ENCODE measurements at places on chromosomes 1 and 21. TPM values are rescaled to one million over a fixed set of nuclear protein-coding genes. Genes with fewer than 3 reads are reported as not detected.

GRCh38 chr1:212712451-212713303 is 13.0 kb upstream of the BATF3 start:
- DNase-seq = no peak

- no peak for DNase-seq
Observed at GRCh38 chr21:33377221-33377920, 25.8 kb upstream of the IFNGR2 start.

GRCh38 chr1:17798011-17798410 is 42.9 kb downstream of the ACTL8 start:
- DNase-seq = no peak

DNA sequence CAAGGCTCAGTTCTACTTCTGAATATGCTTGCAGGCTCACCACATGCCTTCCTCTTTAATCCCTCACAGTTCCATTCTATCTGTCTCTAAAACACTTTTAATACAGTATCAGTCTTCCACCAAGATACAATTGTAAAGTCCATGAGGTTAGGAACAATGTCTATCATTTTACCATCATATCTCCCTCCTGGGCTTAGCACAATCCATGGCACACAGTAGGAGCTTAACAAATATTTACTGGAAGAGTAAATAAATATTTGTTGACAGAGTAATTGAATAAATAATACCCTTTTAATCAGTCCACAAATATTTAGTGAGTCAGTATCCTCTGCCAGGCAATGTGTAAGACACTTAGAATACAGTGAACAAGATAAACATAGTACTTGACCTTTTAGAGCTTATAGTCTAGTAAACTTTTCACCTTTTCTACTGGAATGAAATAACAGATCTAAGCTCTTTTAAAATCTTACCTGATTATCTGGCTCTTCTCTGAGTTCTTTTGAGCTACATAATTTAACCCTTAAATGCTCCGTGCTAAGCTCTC is 12.7 kb upstream of the GADD45A start:
- DNase-seq = no peak

DNA sequence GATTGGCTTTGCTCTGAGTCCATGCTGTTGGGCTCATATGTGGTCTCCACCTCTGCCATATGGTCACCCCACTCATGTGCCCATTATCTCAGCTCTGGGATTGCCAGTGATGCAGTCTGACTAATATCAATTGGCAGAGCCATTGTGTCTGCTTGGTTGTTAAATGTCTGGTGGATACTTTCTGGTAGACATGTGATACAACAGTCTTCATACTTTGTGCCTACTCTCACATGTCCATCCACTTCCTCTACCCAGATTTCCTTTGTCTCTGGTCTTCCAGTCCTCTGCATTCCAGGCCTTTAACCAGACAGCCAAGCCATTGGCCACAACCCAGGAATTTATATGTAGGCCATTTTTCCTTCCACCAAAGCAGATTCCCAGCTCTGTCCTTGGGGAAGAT is 30.8 kb upstream of the DIPK1A start:
- no peak for DNase-seq

DNA sequence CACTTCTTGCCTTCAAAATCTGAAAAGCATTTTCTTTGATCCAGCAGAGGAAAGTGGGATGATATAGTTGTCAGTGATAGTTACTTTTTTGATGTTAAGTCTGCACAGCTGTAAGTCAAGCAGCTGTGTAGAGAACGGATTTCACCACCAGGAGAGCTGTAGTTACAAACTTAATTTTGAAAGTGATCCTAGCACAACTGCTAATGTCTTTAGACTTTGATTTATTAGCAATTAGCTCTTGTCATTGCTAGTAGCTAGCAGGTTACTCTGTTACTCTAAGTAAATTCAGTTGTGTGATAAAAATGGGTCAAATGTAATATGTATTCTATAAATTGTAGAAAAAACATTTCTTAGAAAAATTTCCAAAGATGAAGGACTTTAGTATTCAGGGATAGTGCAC is 46.0 kb downstream of the ALG6 start:
- DNase-seq = no peak

GRCh38 chr1:228094432-228095016 is 8.6 kb downstream of the C1orf35 start:
- DNase-seq = no peak

- DNase-seq = peak; percentile 46
Observed at GRCh38 chr1:221302810-221303209, 423.6 kb downstream of the HLX start.

- DNase-seq = no peak
Observed at GRCh38 chr1:183033205-183033604, 10.0 kb downstream of the LAMC1 start.

DNA sequence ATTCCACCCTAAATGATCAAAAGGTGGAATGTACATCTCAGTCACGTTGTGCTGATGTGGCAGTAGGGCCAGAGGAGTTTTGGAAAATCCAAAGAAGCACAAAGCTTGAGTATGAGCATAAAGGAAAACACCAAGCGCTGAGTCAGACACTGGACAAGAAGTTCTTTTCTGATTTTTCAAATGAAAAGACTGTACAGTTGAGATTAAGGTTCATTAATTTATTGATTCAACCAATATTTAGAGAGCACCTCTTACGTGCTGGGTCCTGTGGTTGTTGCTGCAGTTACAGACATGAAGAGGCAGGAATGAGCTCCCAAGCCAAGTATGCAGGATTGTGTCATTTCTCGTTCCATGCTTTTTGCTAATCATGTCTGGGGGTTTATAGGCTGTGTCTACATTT is 28.9 kb upstream of the APP start:
- peak; percentile 65 for DNase-seq

DNA sequence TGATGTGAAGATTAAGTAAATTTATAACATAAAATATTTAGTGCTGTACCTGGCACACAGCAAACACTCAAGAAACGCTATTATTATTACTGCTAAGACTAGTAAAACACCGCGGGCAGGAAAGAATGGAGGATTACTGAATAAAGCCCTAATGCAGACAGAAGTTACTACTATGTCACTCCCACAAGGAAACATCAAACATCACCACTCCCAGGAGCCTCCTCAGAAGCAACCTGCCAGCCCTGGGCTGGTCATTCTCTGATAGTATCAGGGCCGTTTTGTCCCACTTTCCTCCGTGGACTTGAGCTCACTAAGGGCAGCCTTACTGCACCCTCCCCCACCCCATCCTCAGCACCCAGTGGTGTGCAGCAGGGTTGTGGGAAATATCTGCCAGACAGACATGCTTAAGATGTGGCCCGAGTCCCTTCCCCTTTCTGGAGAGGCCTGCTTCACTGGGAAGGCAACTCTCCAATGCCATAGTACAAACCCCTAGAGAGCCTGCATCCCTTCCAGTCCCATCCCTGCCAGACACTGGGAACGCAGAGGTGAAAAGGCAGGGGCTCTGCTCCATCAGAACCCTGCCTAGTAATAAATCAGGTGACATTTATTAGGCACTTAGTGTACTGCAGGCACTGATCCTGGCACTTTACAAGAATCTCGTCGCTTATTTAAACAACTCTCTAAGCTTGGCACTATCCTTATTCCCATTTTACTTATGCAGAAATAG is 41.7 kb upstream of the ECE1 start:
- peak; percentile 65 for DNase-seq

GRCh38 chr1:229318056-229318455 is 24.8 kb downstream of the CCSAP start:
- DNase-seq = no peak

GRCh38 chr1:235821361-235821981 is 45.2 kb downstream of the LYST start:
- DNase-seq = peak; percentile 31

GRCh38 chr1:228777236-228777635 is 42.0 kb downstream of the RHOU start:
- no peak for DNase-seq

DNA sequence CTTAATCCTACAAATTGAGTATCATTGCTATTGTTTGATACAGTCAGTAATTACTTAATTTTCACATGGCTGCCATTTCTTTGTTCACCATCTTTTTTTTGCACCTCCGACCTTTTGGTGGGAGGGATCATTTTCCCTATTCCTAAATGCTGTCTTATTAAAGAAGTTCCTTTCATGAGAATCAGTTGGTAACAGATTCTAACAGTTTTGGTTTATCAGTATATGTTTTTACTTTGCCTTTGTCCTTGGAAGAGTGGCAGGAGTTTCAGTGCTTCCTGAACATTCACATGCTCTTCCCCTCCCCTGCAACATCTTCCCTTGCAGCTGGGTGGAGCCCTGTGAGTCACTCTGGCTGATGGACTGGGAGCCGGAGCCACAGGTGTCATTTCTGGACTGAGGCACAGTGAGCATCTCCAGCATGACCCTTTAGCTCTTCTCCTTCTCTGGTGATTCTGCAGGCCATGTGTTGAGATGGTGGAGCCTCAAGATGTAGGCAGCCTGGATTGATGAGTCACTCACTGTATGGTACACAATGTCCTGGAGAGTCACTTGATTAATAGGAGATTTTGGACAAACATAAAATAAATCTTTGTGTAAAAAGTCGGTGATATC is 217.7 kb downstream of the URB2 start:
- DNase-seq = no peak

DNA sequence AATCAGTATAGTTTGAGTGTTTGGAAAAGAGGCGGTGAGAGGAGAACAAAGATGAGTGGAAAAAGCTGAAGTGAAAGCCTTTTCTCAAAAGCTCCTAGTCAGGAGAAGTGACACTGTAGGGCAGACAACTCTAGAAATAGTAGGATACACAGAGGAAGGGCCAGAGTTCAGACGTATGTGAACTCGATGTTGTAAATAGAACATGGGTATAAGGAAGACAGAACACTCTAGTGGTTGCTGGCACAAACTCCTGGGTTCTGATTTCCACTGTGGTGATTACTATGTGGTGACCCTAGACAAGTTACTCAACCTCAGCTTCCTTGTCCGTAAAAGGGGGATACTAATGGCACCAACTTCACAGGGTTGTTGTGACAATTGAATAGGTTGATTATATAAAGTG is 30.2 kb upstream of the MGST3 start:
- DNase-seq = peak; percentile 24

DNA sequence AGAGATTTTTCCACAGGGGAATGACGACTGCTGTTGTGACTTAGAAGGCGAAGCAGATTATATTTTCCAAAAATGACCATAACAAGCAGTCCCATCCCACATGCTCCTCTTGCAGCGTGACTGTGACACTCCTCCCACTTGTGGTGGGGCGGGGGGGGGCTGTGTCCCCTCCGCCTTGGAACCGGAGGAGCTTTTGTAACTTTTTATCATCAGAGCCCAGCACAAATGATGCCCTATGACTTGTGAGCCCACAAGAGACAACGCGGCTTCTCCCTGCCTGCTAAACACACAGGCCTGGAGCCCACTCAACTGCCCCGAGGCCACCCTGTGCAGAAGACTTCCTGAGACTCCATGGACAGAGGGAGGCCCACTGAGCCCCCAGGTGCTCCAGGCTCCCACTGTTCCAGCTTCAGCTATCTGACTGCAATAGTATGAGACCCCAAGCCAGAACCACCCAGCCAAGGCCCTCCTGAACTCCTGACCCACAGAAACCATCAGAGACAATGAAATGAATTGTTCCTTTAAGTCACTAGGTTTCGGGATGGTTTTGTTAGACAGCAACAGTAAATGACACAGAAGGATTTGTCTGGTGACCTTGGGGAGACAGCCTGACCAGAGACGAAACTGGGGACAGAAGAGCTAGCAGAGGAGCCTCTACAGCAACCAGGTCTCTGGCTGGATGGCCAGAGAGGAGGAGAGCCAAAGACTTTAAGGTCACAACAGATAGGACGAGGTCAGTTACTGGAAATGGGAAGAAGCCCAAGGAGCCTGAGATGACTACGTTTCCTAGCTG is 58.8 kb downstream of the CAPZB start:
- DNase-seq = no peak

Gene INAVA
- total RNA-seq = 3.6 TPM

Gene KRTAP12-2
- not detected for total RNA-seq

Gene CD160
- 6.5 TPM for total RNA-seq

Gene CADM3
- 16.1 TPM for total RNA-seq

Gene DNAJC16
- total RNA-seq = 18.5 TPM

Gene FAM78B
- 13.5 TPM for total RNA-seq

Gene RGS16
- total RNA-seq = 4.6 TPM

Gene KCNK2
- total RNA-seq = 1.9 TPM

Gene PIGK
- 31.5 TPM for total RNA-seq
